Stimulated activated CD4-positive, alpha-beta T cell treated with anti-CD3 and anti-CD28 coated beads, Interleukin-2, amount 100 ng/mL, for 24 hours (primary cell): ENCODE measurements at places on chromosomes 6 and 20.

GRCh38 chr6:53048431-53049195 lies 16.6 kb upstream of the FBXO9 start:
- no peak for DNase-seq

GRCh38 chr20:58449681-58450221 lies 60.7 kb downstream of the VAPB start:
- no peak for DNase-seq

DNA sequence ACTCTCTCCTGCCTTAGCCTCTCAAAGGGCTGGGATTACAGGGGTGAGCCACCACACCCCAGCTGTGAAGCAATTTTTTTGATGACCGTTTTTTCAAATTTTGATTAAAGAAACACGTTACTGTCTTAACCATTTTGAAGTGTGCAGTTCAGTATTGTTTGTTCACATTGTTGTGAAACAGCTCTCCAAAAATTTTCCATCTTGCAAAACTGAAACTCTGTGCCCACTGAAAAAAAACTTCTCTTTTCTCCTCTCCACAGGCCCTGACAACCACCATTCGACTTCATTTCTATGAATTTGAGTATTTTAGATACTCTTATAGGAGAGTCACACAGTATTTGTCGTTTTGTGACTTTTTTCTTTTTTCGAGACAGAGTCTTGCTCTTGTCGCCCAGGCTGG lies 53.9 kb downstream of the ECT2L start:
- DNase-seq: no peak

DNA sequence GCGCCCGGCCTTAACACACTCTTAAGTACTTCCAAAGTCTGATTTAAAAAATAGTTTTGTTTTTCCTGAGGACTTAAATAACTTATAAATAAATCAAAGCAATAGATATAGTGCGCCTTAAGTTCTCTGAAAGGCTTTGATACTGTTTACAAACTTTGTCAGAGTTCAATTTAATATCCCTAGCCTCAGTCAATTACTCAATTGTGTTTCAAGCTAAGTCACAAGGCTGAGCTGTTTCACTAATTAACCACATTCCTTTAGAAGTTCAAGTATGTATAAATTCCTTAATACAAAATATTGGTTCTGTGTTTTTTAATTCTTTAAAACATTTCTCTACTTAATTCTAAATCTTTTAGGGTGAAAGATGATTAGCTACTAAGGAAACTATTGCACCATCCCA lies 178.4 kb upstream of the AGPAT4 start:
- DNase-seq: no peak

DNA sequence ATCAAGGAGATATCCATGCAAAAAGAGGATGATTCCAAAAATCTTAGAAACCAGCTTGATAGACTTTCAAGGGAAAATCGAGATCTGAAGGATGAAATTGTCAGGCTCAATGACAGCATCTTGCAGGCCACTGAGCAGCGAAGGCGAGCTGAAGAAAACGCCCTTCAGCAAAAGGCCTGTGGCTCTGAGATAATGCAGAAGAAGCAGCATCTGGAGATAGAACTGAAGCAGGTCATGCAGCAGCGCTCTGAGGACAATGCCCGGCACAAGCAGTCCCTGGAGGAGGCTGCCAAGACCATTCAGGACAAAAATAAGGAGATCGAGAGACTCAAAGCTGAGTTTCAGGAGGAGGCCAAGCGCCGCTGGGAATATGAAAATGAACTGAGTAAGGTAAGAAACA lies 10.1 kb upstream of the SNRNP48 start:
- no peak for DNase-seq

GRCh38 chr6:37540390-37540789 lies 40.7 kb upstream of the CCDC167 start:
- no peak for DNase-seq

- DNase-seq: no peak
Measured at GRCh38 chr20:50280851-50281655, 90.4 kb downstream of the CEBPB start.

DNA sequence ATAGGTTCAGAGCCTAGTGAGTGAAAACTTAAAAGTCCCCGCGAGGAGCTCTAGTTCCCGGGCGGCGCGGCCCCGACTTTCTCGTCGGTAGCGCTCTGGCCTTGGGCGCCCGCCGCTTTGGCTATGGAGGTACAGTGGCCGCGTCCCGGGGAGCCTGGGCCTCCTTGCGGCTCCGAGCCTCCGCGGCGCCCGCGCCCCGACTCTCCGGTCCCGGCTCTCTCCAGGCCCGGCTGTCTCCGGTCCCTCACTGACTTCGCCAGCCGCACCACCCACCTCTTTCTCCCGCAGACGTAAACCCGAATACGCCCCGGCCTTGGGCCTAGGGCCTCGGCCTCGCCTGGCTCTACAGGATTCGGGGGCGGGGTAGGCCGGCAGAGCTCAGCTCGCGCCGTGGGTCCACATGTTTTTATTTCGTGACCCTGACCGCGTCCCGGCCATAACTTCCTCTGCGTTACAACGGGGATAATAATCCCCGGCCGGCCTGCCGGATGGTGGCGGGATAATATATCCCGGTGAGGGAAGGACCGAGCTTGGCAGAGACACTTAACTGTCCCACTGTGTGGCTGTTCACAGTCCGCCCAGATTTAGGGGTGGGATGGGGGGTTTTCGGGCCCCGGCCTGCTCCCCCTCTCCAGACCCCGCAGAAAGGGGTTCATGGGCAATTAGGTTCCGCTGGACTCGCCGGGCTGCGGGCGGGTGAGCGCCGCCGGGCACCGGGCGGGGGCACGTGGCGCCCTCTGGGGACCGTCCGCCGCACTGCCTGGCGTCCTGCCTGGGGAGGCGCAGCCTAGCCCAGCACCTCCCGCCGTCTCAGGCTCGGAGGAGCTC lies 10.0 kb upstream of the TBX18 start:
- no peak for DNase-seq

GRCh38 chr6:170284126-170284773 lies 6.6 kb downstream of the DLL1 start:
- no peak for DNase-seq

GRCh38 chr6:135630789-135631376 lies 133.3 kb upstream of the AHI1 start:
- no peak for DNase-seq

- DNase-seq: no peak
Measured at GRCh38 chr6:153102605-153103318, 28.3 kb downstream of the RGS17 start.

DNA sequence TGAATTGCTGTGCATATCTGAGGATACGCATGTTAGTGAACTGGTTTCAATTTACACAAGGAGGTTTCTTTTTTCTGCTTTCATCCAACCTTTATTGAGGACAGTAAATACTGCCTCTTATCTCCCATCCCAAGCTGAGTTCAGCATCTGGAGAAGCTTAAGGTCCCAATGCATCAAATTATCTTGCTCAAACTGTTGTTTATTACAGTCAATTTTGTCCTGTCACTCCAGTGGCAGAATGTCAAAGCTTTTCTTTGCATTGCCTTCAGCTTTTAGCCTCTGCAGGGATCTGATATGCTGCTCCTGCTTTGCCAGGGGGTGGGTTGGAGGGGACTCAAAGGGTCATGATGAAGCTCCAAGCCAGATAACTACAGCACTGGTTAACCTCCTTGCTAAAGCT lies 435.4 kb upstream of the SOX4 start:
- DNase-seq: no peak

DNA sequence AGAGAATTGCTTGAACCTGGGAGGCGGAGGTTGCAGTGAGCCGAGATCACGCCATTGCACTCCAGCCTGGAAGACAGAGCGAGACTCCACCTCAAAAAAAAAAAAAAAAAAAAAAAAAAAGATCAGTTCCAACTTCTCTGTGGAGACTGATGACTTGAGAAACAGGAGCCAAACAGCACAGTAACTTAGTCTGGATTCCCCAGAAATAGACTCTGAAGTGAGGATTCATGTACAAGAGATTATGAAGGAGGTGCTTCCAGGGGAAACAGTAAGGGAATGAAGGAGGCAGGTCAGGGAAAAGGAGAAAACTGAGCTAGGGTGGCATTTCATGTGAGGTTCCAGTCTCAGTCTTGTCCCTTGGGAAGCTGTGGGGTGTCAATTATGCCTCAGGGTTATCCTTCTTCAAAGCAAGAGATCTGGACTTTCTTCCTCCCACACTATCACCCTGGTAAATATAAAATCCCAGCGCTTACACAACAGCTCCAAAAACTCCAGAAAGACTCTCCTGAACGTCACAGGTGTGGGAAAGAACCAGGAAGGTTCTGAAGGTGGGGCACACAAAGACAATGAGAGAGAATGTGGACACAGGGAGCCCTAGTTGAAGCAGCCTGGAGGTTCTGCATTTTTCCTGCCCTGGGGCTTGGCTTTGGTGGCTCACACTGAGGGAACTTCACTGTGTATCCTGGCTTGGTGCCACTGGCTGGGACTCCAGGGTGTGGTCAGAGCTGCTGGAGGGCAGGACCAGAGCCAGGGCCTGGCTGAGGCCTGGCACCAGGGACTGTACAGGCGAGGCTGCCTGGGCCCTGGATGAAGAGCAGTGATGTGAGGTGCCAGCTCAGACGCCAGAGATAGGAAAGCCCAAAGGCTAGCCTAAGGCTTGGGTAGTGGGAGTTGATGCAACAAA lies 46.8 kb downstream of the PCNA start:
- DNase-seq: no peak

DNA sequence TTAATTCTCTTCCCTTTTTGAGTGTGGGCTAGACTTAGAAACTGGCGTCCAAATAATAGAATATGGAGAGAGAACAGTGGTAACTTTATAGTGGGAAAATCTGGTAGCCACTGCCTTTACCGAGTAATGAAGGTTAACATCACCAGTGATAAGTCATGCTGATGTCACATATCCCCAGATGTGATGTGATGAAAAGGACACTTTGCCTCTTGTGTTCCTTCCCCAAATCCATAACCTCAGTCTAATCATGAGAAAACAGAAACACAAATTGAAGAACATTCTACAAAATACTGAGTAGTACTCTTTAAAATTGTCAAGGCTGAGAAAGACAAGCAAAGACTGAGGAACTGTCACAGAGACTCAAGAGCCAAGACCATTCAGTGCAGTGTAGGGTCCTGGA lies 17.8 kb downstream of the ANKS1A start:
- no peak for DNase-seq

DNA sequence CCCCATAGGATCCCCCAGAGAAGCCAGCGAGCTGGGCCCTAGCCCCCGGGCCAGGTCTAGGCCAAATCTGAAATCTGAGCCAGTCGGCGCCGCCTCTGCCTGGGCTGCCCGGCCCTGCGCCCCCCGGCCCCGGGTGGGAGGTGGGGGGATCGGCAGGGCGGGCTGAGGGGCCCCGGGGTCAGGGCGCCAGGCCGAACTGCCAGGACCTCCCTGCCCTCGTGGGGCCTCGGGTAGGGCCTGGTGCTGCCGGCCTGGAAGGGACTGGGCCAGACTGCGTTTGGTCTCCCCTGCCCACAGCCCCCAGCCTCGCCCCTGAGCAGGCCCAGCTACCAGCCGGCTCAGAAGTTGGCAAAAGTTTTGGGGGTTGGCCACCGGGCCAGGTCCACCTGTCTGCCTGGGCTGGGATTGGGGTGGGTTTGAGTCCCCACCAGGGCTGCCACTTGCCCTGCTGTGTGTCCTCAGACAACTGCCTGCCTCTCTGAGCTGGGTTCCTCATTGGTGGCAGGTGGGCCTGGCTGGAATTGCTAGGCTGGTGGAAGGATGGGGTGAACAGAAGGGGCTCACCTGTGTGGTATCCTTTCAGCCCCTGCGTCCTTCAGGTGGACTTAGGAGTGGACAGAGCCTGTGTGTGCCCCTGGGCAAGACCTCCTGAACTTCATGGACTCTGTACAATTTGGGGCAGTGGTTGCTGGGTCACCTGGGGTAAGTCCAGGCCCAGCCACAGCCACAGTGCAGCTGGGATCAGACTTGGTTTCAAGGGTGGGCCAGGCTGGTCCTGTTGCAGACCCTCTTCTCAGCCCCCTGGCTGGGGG lies 801 bp downstream of the SRC start:
- DNase-seq: no peak

GRCh38 chr6:127641905-127642304 lies 64.9 kb downstream of the C6orf58 start:
- no peak for DNase-seq

- DNase-seq: no peak
Measured at GRCh38 chr6:1713016-1713600, 103.4 kb downstream of the FOXC1 start.

DNA sequence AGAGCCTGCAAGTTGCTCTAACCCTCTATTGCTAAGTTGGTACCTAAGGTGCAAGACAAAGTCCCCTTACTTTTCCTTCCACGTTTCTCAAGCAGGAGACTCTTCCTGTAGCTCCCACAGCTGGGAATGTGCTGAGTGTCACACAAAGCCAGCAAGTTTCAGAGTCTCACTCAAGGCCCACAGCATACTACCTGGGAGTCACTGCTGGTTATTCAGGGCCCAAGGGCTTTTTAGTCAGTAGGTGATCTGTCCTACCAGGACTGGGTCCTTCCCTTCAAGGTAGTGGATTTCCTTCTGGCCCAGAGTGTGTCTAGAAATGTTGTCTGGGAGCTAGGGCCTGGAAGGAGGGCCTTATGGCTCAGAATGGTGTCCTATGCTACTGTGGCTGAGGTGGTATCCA lies 261.9 kb upstream of the CITED2 start:
- DNase-seq: no peak

DNA sequence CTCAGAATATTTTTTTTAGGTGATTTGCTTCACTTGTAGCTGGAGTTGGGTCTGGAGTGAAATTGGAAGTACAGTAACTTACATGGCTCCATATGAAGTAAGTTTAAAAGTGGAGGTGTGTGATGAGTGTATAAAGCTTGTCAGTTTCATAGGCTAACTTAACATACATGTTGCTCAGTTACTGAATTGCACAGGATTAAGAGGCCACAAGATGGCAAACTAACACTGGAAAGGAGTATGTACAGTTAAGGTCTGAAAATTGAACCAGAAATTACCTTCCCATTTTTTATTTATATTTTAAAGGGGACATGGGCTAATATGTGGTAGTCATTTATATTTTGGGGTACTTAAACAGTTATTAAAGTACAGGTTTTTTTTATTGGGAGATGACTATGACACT lies 45.3 kb upstream of the SMIM8 start:
- no peak for DNase-seq

- no peak for DNase-seq
Measured at GRCh38 chr6:149293244-149293643, 24.3 kb upstream of the TAB2 start.

GRCh38 chr20:1900321-1900801 lies 5.2 kb downstream of the SIRPA start:
- no peak for DNase-seq
